ENCODE measurements at places on chromosomes 5 and 9. TPM values are rescaled to one million over a fixed set of nuclear protein-coding genes. Genes with fewer than 3 reads are reported as not detected.

PKD2L2 gene
- total RNA-seq, result 0.55 TPM

KCNV2 gene
- not detected for total RNA-seq

DNA sequence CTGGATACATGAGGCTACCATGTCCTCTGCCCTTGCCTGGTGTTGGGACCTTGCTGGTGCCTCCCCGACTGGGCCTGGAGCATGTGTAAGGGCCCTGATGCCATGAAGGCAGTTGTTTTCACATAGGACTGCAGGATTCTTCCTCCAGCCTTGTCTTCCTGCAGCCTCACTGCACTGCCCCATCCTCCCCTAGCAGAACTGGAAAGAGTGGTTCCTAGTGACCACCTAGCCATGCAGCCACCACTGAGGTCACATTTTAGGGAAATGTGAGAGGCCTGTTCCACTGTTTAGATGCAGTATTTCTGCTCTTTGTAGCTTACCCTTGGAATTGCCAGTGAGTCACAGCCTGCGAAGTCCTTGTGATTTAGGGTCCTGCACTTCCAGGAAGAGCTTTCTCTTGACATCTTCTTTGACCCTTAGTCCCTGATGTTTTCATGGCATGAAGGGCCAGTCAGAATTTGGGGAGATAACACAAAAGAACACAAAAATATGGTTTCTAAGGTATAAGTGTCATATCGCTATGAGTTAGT is 24.2 kb upstream of the TNFAIP8 start:
- DNase-seq, result no peak

GRCh38 chr9:93294011-93294410 is 110.1 kb downstream of the WNK2 start:
- DNase-seq, result no peak

DNA sequence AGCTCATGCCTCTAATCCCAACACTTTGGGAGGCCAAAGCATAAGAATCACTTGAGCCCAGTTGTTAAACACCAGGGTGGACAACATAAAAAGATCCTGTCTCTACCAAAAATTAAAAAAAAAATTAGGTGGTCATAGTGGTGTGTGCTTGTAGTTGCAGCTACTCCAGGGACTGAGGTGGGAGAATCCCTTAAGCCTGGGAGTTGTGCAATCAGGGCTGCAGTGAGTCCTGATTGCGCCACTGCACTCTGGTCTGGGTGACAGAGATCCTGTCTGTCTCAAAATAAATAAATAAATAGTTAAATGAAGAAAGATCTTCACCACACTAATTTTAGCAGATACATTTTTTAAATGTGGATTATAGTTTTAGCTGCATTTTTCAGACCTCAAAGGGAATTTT is 433.2 kb downstream of the MAT2B start:
- DNase-seq, result no peak

All from left ventricle myocardium superior (tissue), 1 donor.